Left hindlimb (tissue), 1 donor: ENCODE measurements at places on chromosomes 2 and 18.

- DNase-seq, result no peak
Observed at GRCh38 chr2:188024811-188025210, 266.9 kb upstream of the GULP1 start.

DNA sequence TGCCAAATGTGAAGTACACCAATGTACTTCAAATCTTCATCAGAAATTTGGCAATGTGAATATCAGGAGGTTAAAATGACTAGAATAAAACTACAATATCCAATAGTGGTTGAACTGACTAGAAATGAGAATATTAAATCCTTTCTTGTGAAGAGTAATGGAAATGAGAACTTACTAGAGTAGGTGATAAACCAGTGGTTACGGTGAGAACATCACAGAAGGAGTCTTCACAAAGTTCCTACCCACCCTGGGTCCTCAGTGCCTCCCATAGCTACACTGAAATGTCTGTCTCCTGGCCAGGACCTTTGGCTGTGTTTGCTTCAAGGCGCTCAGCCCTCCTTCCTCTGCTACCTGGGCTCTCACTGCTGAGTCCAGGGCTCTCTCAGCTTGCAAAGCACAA lies 289.7 kb downstream of the STK39 start:
- DNase-seq, result no peak

- DNase-seq, result no peak
Observed at GRCh38 chr18:31204833-31205232, 42.2 kb upstream of the DSC1 start.

GRCh38 chr2:46471-47345 lies at the start of gene FAM110C:
FAM110C (minus strand) TSS chr2:46505; CDS start chr2:46385, 120 bp downstream.
- peak; percentile 75 for DNase-seq

GRCh38 chr2:240810621-240811020 lies 9.4 kb downstream of the KIF1A start:
- no peak for DNase-seq

- no peak for DNase-seq
Observed at GRCh38 chr2:145207884-145208283, 688.0 kb upstream of the ZEB2 start.

DNA sequence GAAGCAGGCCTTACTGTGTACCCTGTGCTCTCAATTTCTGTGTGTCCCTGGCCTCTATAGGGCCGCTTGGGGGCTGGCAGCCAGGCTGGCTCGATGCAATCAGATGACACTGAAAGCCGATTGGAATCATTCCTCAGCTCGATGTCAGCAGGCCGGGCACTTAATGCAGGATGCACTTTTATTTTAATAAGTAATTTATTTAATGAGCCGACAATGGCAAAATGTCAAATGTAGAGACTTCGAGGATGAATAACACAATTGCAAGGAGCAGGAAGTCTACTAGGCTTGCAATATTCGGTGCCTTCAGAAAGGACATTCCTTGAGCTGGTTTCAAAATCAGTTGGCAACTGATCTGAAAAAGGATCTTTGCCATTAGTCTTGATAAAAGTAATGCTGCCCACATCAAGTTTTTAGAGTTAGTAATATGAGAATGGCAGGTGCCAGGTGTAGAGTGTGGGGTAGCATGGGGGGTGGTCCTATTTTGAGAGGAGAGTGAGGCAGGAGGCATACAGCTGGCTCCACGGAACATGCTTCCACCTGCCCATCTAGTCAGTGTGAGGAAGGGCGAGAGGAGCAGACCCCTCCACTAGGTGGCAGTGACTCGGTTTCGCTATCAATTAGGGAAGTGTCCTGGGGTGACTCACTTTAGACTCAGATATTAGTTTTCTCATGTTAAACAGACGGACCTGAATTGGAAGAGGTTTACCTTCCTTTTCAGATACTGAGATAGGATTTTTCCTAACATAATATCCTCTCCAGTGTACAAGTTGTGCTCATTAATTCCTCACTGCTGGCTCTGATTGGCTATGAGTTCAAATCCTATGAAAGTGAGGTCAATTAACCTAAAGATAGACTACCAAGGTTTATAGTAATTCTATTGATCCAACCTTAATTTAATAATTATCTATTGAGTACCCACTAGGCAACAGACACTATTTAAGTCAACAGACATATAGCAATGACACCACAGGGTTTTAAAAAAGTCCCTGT lies 80.9 kb downstream of the NABP1 start:
- no peak for DNase-seq

DNA sequence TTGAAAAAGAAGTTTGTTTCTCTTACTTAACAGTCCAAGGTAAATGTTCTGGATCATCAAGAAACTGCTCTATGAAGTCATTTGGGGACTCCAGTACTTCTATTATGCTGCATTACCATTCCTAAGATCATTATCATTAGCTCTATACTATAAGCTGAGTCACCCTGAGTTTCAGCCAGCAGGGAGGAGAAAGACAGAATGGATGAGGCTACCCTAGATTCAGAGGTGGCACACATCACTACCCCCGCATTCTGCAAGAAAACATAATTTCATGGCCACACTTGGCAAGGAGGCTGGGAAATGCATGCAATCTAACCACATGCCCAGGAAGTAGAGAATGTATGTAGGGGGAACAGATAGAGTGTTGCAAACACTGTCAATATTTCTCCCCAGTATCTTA lies 16.6 kb upstream of the LNPK start:
- DNase-seq, result no peak

DNA sequence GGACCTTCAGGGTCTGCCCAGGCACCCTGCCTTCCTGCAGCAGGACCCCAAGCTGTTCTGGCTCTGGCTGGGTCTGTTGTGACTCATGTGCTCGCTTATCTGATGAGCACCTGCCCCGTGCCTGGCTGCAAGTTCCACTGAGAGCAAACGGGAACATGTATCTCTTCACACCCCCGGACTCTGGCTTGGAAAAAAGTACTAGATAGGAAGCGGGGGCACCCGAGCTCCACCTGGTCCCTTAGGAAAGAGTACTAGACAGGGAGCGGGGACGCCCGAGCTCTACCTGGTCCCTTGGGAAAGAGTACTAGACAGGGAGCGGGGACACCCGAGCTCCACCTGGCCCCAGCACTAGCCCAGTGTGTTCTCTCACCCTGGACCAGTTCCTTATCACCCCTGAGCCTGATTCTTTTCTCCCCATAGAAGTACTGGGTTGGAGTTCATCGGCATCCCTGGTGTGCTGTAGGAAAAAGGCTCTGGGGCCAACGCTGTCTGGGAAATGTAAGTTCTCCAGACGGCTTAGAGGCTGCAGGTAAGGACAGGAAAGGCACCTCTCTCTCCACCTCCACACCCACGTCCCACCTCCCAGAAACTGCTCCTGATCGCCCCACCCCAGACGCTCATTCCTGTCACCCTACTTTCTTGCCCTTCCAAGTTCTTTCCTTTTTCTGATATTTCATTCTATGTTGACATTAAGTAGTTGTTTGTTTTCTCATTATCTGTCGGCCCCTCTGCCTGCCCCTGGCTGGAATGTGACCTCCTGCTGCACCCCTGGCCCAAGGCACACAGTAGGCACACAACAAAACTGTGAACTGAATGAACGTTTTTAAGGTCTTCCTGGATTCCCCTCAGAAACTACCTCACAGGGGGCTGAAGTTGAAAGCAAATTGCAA lies 40.2 kb downstream of the HDAC4 start:
- no peak for DNase-seq

DNA sequence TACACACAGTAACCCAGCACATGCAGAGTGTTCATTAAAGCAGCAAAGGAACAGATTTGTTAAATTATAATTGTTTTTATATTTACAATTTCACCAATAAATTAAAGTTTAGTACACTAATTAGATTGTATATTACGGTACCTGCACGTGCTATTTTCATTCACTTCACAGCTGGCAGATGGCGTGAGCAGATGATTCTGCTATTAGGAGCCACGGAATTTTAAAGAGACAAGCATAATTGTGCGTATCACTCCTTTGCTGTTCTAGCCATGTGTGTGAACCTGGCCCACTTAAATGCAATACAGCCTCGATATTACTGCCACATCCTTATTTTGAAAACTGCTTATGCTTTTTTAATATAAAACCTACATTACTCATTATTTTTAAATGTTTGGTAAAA lies 332.8 kb upstream of the SOX11 start:
- DNase-seq, result no peak

- no peak for DNase-seq
Observed at GRCh38 chr18:72700961-72701710, 157.0 kb upstream of the CBLN2 start.

DNA sequence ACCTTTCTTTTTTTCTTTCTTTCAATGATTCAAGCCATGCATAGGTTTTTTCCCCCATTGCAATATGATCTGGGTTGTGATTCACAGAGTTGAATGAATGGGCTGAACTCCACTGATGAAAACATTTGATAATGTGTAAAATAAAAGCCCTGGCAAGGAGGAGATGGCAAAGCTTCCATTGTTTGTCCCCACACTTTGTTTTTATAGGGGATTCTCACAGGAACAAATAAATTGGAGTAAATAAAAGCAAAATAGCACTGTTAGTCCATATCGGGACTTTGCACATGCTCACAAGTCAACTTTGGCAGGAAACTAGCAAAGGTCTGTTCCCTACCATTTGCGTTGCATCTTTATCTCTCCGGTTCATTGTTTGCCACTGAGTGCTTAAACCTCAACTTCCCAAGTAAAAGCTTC lies 55.7 kb downstream of the MEIS1 start:
- DNase-seq, result no peak

DNA sequence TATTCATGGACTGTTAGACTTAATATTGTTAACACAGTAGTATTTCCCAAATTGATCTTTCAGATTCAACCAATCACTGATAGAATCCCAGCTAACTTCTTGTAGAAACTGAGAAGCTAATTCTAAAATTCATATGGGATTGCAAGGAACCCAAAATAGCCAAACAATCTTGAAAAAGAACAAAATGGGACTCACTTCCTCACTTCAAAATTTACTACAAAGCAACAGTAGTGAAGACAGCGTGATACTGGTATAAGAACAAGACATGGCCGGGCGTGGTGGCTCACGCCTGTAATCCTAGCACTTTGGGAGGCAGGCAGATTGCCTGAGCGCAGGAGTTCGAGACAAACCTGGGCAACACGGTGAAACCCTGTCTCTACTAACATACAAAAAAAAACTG lies 46.3 kb downstream of the ATL2 start:
- DNase-seq, result no peak

DNA sequence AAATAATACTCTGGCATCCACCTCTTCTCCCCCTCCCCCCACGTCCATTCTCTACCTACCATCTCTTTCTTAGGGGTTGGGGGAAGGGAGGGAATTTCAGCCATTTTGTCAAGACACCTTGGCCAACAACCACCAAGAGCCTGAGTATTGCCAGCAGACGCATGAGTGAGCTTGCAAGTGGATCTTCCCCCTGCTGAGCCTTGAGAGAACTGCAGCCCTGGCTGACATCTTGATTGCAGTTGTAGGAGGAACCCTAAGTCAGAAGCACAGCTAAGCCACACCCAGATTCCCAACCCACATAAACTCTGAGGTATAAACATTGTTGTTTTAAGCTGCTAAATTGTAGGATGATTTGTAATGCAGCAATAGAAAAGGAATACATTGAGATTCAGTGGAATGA lies 165.6 kb downstream of the TMEFF2 start:
- DNase-seq, result no peak

DNA sequence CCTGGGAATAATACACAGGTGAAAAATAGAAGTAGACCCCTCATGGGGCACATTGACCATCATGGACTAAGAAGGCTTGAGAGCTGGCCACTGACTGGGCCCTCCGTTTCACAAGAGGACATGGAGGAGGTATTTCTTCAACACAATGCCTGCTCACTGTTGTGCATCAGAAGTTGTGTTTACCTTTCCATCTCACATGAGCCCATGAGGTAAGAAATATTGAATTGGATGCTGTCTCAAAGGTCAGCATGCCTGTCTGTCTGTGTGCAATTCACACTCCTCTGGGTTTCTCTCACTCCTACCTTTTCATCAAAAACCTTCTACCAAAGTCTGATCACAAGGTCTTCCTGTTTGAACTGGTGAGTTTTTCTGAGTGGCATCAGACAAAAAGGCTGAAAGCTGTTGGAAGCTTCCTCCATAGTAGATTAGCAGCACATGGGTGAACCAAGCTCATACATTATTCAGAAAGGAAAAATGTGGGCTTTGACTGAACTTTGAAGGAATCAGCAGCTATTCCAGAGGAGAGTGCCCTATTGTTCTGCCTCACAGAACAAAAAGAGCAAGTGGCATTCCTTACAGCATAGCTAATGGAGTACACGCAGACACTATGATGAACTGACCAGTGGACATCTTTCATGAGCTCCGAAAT lies 143.2 kb upstream of the RND3 start:
- DNase-seq, result no peak

GRCh38 chr2:196336715-196337114 lies 165.3 kb upstream of the STK17B start:
- no peak for DNase-seq

DNA sequence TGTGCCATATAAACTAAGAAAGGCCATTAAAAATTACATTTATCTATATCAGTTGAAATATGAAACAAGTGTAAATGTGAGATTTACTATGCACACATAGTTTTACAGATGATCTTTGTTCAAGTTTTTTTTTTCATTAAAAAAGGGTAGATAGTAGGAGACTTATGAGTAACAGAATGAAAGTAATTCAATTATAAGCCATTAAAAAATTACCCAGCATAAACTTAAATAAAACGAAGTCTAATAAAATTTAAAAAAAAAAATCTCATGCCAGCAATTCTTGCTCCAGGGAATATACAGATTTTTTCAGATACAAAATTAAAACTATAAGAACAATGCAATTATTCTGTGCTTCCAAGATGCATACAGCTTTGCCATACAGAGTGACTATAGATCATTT lies 118.3 kb upstream of the RNU4ATAC start:
- DNase-seq, result no peak

DNA sequence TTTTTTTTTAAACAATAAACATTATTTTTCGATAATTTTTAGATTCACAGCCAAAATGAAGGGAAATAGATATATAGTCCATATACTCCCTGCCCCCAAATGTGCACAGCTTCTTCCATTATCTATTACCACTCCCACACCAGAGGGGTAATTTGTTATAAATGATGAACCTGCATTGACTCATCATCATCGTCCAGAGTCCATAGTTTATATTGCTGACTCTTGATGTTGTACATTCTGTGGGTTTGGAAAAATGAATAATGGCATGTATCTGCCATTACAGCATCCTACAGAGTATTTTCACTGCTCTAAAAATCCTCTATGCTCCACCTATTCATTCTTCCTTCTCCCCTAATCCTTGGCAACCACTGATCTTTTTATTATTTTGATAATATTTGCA lies 121.5 kb downstream of the LTBP1 start:
- no peak for DNase-seq

GRCh38 chr2:200127848-200128247 lies 172.5 kb downstream of the MAIP1 start:
- no peak for DNase-seq
